ENCODE measurements at places on chromosomes 13 and 19.

- no peak for DNase-seq
These were observed 15.5 kb downstream of the C13orf46 start for GRCh38 chr13:113958373-113958772.

DNA sequence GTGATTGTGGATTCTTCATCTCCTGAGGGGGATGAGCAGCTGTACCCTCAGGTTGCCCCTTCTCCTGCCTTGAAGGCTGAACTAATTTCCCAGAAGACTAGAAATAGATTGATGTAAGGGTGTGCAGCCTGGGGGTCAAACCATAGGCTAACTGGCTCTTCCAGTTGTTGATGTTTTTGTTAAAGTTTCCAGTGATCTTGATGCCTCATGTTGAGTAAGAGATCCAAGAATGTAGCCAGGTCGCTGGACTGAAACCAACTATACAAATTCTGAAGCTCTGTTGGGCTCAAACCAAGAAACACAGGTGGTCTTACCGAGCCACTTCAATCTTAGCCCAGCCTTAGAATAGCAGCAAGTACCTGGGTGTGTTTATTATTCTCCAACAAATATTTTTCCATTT lies 391.8 kb downstream of the KLF5 start:
- DNase-seq = no peak

DNA sequence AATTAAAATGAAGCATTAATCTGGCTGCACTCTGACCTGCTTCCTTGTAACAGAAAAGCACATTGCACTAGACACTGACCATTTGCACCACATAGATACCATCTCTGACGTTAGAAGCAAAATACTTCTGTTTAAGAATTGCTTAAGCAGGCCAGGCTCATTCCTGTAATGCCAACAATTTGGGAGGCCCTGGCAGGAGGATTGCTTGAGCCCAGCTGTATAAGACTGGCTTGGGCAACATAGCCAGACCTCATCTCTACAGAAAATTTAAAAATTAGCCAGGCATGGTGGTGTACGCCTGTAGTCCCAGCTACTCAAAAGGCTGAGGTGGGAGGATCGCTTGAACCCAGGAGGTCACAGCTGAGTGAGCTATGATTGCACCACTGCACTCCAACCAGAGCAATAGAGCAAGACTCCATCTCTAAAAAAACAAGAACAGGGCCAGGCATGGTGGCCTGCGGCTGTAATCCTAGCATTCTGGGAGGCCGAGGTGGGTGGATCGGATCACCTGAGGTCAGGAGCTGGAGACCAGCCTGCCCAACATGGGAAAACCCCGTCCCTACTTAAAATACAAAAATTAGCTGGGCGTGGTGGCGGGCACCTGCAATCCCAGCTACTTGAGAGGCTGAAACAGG lies 7.0 kb upstream of the TLE6 start:
- DNase-seq = no peak

- DNase-seq = no peak
These were observed 16.1 kb downstream of the ZSWIM9 start for GRCh38 chr19:48186541-48186991.

- DNase-seq = no peak
These were observed 16.7 kb downstream of the TMTC4 start for GRCh38 chr13:100657881-100658315.

- no peak for DNase-seq
These were observed 5.5 kb upstream of the CTXN1 start for GRCh38 chr19:7931221-7932061.

All from GM13976 (cell line).